ENCODE measurements at places on chromosomes 3 and 15.

GRCh38 chr3:136186344-136186743 lies 9.8 kb downstream of the MSL2 start:
- no peak for DNase-seq

GRCh38 chr3:127404221-127405009 lies 116.6 kb upstream of the PRR20G start:
- no peak for DNase-seq

DNA sequence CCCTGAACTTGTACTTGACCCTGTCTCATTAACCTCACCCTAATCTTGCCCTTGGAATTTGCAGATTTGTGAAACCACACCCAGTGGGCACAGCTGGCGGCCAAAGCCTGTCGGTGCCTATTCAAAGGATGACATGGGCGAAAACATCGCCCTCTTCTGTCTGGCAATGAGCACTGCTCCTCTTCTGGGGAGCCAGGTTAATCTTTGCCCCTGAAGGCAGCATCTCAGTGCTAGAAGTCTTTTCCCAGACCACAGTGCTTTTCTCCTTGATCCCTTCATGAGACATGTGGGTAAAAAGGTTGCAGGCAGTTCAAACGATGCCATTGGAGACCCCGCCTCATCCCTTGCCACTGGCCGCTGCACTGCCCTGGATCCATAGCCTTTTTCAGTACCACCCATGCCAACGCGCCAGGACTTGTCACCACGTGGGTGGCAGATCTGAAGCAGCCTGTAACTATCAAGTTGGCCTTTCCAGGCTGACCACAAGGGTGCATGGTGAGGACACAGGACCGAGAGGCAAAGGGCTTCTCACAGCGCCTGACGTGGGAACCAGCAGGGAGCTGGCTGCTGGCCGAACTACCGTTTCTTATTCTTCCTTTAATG lies 6.5 kb upstream of the DNASE1L3 start:
- DNase-seq, result peak; percentile 73

DNA sequence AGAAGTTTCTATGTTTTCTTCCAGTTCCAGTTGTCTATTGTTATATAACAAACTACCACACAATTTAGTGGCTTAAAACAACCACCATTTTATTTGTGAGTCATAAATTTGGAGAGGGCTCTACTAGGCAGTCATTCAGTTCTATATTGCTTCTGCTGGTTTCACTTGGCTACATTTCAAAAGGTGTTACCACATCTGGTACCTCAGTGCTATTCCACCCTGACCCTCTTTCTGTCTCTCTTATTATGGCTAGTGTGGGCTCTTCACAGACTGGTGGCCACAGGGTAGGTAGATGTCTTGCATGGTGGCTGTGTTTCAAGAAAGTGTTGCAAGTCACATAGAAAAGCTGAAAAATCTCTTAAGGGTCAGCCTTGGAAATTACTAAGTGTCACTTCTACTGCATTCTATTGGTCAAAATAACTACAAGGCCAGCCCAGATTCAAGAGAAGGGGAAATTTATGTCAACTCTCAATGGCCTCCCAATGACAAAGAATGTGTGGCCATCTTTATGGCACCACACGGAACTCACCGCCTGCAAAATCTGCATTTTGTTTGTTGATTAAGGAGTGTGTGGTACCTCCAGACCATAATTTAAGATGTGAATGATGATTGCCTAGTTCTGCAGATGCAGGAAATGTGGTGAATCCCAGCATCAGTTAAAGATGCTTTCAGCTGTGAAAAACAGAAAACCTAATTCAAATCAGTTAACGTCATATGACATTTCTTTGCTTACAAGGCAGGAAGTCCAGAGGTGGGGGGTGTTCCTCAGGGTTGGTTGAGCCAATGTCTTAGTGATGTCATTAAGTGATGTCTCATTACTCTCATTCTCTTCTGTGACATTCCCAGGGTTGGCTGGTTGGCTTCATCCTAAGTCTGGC lies 105.8 kb upstream of the RASGRP1 start:
- DNase-seq, result no peak

DNA sequence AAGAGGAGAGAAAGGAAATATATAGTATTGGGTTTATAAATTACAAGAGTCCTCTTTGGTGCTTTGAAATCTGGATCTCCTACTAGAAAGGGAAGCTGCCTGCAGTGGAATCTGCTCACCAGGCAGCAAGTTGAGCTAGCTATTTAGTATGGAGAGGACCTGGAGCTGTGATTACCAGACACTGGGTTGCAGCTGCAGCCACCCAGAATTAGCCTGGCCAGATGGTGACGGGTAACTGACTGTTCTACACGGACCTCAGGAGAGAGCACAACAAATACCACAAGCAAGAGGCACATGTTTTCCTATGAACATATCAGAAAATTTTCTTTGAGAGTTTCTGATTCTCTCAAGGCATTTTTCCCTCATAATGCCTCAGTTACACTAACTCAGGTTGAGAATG lies 46.5 kb downstream of the SYNPR start:
- DNase-seq, result no peak

DNA sequence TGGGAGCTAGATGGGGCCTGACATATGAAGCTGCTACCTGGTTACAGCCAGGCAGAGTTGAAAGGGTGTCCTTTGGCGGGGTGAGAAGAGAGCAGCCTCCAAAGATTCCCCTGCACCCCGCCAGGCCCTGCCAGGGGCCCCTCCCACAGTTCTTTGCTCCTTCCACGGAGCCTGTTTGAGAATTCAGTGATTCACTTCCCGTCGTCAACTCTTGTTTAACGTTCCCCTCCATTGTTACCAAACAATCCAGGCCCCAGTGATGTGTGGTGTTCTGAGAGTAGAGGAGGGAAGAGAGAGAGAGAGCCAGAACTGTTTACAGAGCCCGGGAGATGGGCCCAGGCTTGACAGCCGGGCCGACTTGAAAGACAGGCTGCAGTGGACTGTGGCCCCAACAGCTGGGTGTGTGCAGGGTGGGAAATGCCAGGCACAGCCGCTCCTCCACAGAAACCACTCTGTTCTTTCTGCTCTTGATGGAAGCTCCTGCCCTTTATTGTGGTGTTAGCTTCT lies 81.5 kb downstream of the SMAD3 start:
- DNase-seq, result peak; percentile 49

GRCh38 chr3:53134631-53135232 lies 4.5 kb upstream of the RFT1 start:
- DNase-seq, result peak; percentile 75

GRCh38 chr15:100484443-100484842 lies 44.3 kb downstream of the CERS3 start:
- DNase-seq, result no peak

DNA sequence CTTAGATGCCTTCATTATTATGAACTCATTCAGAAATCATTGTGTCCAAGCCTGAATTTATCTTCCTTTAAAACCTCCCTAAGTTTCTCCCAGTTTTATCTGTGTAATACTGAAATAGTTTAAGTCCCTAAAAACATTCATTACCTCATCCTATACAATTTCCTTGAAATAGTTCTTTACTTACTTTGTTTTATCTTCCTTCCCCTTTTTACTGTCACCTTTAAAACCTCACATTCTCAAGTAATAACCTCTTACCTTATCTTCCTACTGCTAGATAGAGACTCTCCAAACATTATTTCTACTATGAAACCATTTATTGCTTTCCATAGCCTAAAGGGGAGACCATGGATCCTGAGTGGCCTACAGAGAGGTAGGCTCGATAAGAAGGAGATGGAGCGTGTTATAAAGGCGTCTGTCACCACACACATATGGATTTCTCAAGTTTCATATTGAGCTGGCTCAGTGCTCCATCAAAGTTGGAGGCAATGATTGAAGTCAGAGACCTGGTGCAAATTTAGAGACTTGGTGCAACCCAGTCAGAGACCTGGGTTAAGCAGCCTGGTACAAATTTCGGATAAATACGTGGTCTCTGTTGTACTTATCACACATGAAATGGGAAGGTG lies 140.4 kb downstream of the NFKBIZ start:
- no peak for DNase-seq

DNA sequence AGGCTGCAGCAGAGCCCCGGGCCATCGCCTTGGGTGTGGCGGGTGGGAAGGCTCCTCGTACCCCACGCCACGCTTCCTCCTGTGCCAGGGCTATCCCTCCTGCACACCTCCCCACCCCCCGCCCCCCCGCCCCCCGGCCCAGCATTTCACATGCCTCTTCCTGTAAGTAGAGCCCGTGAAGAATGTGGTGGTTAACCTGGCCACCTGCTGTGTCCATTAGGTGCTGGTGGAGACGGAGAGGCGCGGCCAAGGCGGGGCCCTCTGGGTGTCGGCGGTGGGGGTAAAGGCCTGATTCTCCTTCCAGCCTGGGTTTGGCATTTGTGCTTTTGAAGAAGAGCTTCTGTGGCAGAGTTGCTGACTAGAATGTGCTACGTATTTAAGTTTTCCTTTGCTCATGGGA lies 127.8 kb downstream of the CHDH start:
- DNase-seq, result no peak

DNA sequence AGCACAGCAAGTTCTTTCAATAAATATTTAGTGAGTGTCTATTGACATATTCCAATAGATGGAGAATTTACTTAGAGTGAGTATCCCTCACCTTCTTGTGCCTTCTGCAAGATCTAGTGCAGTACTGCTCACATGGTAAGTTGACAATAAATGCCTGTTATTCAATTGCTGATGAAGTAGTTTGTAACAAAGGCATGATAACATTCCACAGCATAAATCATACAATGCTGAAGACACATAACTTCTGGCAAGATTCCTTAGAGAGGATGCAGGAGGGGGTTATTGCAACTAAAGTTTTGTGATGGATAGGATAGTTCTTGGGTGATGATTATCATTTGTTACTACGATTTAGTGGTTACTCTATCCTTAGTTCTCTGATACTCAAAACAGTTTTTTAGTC lies 112.2 kb upstream of the RBMS3 start:
- DNase-seq, result no peak

GRCh38 chr3:7205962-7206361 lies 345.0 kb downstream of the GRM7 start:
- no peak for DNase-seq

GRCh38 chr15:49622561-49622960 lies 1.7 kb downstream of the DTWD1 start:
- no peak for DNase-seq

DNA sequence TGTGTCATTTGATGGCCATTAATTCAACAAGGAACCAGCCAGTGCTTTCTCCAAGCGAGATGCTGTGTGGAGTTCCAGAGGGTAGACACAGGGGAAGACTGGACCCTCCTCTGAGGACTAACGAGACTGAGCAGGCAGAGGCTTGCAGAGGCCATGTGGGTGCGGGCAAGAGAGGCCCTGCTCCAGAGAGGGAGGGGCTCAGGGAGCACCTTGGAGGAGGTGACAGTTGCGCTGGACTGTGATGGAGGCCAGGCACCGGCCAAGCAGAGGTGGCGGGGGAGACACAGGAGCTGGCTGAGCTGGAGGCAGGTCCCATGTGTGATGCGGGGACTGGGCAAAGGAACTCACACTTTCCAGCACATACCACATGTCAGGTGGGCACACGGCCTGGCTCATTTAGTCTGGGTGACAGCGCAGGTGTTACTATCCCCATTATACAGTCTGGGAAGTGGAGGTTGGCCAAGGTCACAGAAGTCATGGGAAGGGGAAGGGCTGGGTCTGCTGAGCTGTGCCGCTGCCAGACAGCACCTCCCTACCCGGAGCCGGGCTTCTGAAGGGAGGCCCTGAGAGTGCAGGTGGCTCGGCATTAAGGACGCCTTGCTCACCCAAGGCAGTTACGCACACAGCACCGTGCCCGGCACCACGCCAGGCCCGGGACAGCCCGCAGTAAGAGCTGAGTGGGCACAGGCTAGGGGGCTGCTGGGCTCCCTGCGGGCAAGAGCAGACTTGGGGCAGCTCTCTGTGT lies 3.7 kb downstream of the MELTF start:
- DNase-seq, result no peak

DNA sequence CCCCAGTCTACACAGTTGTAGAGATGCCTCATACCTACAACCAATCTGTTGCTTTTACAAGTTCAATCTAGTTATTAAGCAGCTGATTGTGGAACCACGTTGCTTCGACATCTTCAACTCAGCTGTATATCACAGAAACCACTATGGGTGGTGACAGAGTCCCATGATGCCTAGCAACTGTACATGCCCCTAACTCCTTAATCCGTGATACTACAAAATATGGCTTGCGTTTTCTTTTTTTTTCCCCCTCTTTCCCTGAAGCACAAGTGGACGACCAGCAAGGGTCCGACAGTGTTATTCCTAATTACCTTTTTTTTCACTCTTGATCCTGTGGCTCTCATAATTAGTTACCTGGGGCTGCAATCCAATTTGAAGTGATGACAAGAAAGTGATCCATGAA lies 478.6 kb downstream of the FOXP1 start:
- DNase-seq, result no peak

- peak; percentile 63 for DNase-seq
These were observed 49.7 kb downstream of the PDHB start for GRCh38 chr3:58383904-58384303.

DNA sequence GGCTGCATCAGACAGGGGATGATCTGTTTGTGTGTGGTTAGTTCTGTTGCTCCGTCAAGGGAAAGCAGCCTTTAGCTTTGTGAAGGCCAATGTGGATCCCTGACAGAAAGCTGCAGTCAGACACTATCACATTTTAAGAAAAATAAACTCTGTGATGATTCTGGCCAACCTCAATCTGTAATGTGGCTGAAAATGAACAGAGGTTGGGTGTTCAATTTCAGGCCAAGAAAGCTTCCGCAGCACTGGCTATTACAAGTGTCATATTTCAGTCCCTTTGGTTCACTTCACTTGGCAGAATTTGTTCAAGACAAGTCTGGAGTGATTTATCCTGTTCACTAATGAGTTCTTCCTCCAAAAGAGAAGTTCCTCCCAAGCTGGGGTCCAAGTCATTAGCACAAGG lies 571.8 kb upstream of the IL12A start:
- DNase-seq, result no peak

GRCh38 chr15:47384776-47385175 lies 332.5 kb upstream of the SEMA6D start:
- no peak for DNase-seq

DNA sequence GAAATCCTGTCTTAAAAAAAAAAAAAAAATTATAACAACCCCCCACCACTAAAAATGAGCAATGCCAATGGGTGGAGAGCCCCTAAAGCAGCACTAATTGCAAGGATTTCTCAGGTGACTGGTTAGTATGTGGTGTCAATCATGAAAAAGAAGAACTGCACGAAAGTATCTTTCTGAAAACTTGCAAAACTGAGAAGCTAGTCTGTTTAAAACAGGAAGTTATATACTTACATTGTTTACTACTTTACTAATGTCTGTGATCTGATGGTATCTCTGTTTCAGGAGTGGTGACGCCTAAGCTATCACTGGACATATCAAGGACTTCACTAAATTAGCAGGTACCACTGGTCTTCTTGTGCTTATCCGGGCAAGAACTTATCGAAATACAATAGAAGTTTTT lies at the start of gene CCR3:
TSS of gene CCR3 (plus strand) at position 341 of the 400 bp plus-strand sequence. CDS start 22,699 bp downstream, outside the sequence.
- DNase-seq, result no peak

GRCh38 chr3:19970327-19970726 lies 23.4 kb downstream of the RAB5A start:
- no peak for DNase-seq

DNA sequence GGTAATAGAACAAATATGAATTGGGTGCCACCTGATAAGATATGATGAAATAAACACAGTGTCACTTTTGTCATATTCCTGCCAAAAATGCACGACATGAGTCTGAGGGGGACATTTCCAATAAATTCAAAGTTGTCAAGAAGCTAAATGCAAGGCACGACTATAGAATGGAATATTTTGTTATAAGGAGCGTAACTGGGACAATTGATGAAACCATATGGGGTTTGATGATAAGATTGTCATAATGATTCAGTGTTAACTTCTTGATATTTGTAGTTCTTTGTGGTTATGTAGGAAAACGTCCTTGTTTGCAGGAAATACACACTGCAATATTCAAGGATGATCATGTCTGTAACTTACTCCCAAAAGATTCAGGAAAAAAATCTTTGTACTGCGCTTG lies 163.3 kb downstream of the MEX3B start:
- DNase-seq, result no peak

All from H54 (cell line).